Glomerular endothelial cell (primary cell): ENCODE measurements at places on chromosomes 11 and 22.

DNA sequence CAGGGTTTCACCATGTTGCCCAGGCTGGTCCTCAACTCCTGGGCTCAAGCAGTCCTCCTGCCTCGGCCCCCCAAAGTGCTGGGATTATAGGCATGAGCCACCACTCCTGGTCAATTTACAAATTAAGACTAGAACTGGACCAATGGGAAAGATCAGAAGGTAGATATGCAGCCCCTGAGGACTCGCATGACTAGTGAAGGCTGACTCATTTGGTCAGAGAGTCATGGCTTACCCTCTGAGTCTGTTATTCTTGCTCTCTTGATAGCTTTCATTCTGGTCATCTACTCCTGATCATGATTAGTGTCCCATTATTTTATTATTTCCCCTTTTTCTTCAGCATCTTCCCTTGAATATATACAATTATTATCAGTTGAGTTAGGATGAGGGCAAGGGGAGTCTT is 2.7 kb upstream of the LDHAL6A start:
- no peak for DNase-seq

DNA sequence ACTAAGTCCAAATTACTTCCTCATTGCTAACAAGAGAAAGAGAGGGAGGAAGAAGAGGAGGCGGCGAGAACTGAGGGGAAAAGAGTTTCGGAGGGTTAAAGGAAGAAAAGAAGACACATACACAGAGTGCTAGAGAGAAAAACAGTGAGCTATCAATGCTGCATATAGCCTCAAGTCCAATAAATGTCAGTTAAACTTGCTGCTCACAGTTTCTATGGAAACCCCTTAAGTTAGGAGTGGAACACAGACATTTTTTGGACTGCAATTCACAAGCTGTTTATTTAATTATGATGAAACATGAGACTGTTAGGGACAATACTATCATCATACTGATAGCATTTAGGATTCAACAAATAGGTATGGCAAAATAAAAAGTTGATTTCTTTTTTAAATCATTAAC is 1320.4 kb downstream of the LRRC4C start:
- DNase-seq: no peak

- no peak for DNase-seq
Measured at GRCh38 chr11:45179686-45180178, 33.3 kb downstream of the PRDM11 start.

- no peak for DNase-seq
Measured at GRCh38 chr22:38012604-38013072, 28.3 kb upstream of the SOX10 start.

- no peak for DNase-seq
Measured at GRCh38 chr11:57386178-57386940, 4.1 kb downstream of the PRG2 start.

DNA sequence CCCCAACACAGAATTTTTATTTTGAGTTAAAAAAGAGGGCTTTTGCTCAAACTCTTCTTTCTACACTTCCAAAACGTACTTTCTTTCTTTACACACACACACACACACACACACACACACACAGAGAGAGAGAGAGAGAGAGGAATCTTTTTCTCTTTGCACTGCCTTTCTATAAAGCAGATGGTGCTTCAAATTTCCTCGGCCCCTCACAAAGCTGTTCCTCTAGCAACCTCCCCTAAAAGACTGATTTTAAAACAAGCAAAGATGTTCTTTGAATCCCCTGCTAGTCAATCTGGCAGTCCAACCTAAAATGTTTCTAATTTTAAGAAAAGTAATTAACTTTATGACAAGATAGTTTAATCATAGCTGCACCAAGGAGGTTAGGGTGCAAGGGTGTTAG is 2.7 kb upstream of the ANO3 start:
- no peak for DNase-seq

DNA sequence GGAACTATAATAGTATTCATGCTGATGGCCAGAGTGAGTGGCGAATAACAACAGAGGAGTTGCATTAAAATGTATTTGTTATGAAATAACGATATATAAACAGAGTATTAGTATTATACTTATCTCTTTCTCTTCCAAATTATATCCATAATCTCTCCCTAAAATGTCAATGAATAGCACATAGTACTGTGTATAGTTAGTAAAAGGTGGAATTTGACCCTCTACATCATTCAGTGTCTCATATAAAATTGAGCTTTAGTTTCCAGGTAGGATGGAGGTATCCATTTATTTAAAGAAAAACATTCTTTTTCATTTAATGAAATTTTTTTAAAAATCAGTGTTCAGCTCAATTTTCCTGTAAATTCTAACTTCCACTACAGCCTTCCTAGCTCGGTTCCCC is 34.4 kb upstream of the TECTA start:
- DNase-seq: no peak

DNA sequence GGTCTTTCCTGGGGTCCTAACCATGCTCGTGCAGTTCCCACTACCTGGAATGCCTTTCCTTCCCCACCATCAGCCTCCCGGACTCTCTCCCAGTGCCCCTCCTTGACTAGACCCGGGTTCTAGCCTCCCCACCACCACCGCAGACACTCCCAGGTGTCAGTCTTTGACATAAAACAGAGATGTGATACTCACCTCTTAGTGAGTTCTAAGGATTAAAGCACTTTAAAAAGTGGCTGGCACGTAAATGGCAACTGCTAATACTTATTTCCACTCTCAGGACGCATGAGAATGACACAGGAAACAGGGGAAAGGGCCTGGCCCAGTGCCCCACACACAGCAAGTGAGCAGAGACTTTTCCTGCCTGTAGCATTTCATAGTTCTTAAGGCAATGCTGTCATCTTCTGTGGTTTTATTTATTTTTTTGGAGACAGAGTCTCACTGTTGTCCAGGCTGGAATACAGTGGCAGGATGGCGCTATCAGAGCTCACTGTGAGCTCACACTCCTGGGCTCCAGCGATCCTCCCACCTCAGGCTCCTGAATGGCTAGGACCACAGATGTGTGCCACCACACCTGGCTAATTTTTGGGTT is 1.9 kb upstream of the SLC25A45 start:
- no peak for DNase-seq

GRCh38 chr22:20258584-20259326 is 9.4 kb downstream of the RTN4R start:
- no peak for DNase-seq

DNA sequence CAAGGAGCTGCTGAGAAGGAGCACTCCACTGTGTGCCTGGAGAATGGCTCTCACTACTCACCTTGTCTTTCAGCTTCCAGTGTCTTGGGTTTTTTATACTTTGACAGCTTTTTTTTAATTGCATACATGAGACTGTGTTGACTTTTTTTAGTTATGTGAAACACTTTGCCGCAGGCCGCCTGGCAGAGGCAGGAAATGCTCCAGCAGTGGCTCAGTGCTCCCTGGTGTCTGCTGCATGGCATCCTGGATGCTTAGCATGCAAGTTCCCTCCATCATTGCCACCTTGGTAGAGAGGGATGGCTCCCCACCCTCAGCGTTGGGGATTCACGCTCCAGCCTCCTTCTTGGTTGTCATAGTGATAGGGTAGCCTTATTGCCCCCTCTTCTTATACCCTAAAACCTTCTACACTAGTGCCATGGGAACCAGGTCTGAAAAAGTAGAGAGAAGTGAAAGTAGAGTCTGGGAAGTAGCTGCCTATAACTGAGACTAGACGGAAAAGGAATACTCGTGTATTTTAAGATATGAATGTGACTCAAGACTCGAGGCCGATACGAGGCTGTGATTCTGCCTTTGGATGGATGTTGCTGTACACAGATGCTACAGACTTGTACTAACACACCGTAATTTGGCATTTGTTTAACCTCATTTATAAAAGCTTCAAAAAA is 72.6 kb downstream of the NCAPD3 start:
- DNase-seq: no peak

DNA sequence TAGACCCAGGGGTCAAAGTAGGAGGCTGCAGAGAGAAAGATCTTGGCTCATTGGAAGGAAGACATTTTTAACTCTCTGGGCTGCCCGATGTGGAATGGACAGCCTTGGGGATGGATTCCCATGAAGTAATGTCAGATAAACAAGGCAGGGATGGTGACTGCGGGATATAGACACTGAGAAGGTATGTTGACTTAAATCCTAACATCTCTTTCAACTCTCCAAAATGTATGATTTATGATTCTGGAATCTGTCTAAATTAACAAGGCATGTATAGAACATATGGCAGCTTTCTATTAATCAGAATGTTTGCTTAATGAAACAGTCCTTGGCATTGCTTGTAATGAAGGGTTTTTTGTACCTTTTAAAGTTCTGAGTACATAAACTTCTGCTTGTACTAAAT is 56.1 kb upstream of the VSTM5 start:
- no peak for DNase-seq

- no peak for DNase-seq
Measured at GRCh38 chr22:37559521-37559900, 769 bp upstream of the CDC42EP1 start.

- DNase-seq: no peak
Measured at GRCh38 chr11:13276454-13276831, 1.1 kb upstream of the BMAL1 start.

- DNase-seq: no peak
Measured at GRCh38 chr11:57349491-57350274, 11.5 kb downstream of the P2RX3 start.
